ENCODE measurements at places on chromosomes 6 and 20.

DNA sequence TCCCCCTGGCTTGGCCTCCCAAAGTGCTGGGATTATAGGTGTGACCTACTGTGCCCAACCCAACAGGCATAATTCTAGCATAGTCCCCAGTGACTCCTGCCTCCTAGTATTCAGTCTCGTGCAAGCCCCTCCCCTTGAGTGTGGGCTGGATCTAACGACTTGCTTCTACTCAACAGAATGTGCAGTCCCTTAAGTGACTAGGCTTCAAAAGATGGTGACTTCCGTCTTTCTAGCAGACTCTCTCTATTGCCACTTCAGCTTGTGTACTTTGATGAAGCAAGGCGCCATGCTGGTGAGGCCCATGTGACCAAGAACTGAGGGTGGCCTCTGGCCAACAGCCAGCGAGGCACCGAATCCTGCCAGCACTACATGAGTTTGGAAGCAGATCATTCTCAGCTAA, 109.6 kb upstream of the TRAF3IP2 start:
- DNase-seq = no peak

DNA sequence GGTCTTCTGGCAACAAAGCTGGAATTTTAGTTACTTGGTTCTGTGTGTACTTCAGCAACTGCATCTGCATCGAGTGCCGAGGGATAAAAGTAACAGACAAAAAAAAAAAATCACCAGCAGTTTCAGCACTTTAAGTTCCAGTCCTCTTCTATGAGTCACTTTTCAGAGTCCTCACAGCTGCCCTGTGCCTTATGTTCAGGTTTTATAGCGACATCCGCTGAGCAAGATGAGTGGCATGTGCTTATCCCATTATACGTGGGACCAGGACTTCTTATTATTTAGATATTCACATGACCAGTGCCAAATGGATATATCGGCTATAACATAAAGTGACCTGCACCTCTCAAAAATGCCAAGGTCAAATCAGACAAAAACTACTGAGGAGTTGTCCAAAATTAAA, 242.9 kb downstream of the FOXA2 start:
- no peak for DNase-seq

DNA sequence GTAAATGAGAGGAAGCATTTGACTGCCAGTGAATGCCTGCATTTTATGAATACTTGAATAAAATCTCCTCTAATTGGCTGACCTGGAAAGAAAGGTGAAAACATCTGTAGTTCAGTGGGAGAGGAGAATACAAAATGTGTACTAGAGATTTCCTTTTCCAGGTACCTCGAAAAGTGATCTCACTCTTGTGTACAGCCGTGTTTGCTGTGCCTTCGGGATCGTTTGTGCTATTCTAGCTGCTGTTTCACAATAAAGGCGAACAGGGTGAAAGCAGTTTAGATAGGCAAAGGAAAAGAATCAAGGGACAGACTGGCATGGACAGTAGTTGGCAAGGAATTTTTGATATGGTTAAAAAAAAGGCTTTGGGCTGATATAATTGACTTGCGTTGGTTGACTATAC, 112.3 kb downstream of the ARID1B start:
- DNase-seq = no peak

GRCh38 chr6:37182736-37183590, 13.0 kb downstream of the PIM1 start:
- DNase-seq = no peak

GRCh38 chr6:163199371-163199770, 215.1 kb upstream of the QKI start:
- DNase-seq = no peak

- no peak for DNase-seq
Measured at GRCh38 chr6:87574237-87574804, 15.5 kb downstream of the RARS2 start.

DNA sequence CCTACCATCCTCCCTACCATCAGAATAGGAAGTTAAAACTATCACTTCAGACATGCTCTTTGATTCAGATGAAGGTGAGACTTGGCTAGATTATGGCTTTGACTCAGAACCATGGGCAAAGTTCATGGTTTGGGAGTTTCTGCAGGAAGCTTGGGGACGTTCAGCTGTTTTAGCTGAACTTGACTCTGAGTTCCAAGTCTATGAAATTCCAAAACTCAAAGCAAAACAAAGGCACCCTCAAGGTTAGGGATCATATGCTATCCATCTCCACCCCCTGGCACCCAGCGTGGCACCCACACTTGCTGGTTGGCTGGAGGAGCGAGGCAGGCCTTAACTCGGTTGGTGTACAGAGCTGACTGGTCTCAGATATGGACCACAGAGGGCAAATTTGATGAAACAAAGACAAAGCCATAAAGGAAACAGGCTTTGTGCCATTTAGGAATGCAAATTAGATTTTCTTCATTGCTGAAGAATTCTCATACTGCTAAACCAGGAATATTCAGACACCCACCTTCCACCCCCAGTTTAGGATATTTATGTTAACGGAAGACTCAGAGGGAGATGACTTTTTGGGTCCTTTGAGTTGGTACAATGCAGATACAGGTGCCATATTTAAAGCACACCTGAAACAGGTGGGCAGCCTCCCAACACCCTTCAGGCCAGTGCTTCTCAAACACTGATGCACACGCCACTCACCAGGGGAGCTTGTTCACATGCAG, 88.4 kb upstream of the SLC22A16 start:
- no peak for DNase-seq

GRCh38 chr6:123207967-123208510, 212.0 kb downstream of the CLVS2 start:
- no peak for DNase-seq

DNA sequence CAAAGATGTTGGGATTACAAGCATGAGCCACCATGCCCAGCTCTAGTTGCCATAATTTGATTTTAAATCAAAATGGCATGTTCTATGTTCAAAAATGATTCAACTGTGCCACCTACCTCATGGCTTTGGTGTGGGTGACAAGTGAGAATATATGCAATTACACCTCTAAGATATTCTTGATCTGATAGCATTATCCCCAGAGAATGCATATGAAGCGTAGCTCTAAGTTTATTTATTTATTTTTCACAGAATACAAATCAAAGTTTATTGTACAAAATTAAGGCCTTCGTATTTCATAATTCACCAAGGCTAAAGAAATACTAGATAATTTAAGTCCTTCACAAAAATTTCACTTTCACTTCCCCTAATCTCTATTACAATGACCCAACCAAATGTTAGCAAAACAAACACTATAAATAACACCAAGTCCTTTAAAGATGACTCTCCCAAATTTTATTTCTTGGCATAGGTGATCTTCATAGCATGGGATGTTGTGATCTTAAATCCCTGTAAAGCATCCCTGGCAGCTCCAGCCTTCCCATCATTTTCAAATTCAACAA, 205.9 kb upstream of the TAB2 start:
- DNase-seq = no peak

DNA sequence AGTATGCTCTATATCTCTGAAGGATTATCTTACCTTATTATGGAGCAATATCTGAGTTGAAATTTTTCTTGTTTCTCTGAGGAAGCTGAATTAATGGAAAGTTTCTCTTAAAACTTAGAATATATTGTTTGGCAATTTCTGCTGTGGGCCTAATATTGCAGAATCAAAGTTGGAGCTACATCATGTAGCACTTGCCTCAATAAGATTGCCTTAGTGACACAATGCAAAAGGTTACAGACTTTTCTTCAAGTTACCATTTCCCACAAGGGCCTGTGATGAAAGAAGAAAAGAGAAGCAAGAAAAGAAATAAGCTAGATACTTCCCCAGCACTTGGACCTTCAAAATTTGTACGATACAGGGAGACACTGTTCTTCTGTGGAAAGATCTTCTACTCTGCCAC, 151.2 kb downstream of the SOBP start:
- no peak for DNase-seq

DNA sequence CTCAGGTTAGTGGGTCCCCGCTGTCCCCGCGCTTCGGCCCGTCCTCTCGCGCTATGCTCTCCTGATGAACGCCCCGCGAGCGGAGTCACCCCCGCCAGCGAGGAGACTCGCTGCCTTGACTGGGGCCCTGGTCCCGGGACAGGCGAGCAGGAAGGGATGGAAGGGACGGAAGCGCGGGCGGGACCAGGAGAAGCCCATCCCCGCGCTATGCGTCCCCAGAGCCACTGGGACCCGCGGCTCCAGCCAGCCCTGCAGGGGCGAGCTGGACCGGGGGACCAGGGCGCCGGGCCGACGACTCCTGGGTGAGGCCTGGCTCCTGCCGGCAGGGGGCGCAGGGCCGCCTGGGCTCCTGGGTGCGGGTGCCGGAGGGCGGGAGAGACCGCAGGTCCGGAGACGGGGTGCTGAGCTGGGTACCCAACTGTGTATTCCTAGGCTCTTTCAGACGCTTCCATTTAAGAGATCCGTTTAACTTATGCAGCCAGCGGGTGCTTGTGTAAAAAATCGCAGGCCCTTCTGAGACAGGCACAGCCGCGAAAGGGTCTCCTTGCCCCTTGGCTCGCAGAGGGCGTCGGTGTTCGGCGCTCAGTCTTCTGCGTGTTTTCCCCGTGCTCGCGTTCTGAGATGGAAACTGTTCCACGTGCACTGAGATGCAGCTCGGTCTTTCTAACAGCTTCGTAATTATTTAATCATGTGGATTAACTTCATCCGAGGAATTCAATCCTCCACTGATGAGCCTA, 580 bp upstream of the SYCP2 start:
- DNase-seq = peak; percentile 46

DNA sequence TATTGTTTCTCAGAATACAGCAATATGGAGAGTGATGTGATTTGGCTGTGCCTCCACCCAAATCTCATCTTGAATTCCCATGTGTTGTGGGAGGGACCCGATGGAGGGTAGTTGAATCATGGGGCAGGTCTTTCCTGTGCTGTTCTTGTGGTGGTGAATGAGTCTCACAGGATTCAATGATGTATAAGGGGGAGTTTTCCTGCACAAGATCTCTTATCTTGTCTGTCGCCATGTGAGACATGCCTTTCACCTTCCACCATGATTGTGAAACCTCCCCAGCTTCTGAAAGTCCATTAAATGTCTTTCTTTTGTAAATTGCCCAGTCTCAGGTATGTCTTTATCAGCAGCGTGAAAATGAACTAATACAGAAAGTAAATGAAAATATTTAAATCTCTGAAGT, 234.8 kb upstream of the TENT5A start:
- DNase-seq = no peak

DNA sequence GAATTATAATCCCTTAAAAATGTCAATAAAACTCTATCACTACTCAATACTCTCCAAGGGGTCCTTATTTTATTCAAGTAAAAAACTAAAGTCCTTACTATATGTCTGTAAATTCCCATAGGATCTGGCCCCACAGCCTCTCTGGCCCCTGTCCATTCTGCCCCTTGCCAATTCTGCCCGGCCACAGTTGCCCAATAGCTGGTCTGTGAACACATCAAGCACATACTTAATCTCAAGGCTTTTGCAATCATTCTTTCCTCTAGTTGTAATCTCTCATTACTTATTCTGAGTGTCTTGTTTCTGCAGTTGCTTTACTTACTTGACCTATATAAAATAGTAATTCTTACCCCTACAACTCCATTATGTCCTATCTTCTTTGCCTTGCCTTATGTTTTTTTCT, 22.5 kb upstream of the GFRAL start:
- no peak for DNase-seq

GRCh38 chr20:43821795-43822194, 92.9 kb upstream of the TOX2 start:
- DNase-seq = no peak

- DNase-seq = no peak
Measured at GRCh38 chr6:70985156-70985555, 28.3 kb upstream of the B3GAT2 start.

GRCh38 chr6:111416529-111416928, 66.5 kb downstream of the REV3L start:
- peak; percentile 25 for DNase-seq

DNA sequence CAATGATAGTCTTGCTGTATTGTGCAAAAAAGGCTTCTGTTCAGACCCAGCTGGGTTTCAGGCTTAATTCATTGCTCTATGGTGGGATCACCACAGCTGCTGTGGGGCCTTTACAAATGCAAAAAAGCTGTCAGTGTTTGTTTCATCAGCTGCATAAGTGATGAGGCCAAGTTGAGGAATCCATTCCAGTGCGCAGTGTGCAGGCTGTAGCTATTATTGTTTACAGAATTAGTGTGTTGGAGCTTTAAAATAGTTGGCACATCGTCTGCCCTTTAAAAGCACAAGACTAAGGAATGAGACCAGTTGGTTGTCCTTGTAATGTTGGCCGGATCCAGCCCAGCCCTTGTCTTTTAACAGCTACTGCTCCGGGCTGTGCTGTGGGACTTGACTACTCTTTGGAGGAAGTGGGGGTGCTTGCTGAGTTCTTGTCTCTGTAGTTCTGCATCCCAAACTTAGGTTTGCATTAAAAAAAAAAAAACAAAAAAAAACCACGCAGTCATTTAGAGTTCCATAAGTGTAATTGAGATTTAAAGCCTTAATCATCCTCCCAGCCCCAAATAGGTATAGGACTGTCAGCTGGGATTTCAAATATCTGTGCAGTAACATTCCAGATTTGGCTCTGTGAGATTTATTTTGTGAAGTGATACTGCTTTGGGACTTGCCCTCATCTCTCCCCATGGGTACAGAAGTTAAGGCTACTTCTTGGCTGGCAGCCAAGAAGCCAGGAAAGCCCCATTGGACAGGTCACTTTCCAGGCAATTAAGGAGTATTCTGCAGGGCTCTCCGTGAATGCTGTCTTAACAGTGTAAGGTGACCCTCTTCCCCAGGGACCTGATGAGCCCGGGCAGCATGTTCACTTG, 19.3 kb downstream of the JARID2 start:
- peak; percentile 48 for DNase-seq

DNA sequence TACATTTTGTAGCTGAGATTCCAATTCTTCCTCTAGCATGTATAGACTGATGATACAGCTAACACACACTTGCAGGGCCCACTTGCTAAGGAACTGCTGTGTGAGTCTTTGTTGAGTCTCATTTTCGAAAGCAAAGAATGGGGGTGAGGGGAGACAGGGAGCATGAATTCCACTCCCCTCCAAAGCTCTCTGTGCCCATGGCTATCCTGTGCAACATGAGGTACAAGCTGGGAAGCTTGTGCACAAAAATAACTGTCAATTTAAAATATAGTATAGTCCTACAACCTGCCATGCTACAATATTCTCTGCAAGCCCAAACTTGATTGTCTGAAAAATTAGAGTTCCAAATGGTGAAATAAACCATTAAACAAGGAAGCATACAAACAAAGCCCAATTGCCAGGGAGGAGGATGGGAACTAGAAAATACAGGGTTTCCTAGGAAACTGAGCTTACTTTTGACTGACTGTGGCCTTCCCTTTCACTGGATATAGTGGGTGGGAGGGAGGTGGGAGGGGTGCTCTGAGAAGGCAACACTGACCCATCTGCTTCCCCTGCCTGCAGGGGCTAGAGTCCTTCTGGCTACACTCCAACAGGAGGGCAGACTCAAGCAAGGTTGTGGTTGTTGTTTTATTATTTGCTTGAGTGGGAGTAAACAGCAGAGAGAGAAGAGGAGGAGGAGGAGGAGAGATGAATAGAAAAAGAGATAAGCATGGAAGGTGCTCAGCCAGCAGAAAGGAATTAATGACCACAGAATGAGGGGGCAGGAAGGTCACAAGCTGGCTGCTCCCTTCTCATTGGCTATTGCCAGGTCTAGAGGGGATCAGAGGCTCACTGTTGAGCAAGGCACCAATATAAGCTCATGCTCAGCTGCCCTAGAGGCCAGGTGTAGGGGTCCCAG, 84.6 kb downstream of the FYN start:
- DNase-seq = no peak

GRCh38 chr6:25014791-25015560, 79.2 kb upstream of the RIPOR2 start:
- DNase-seq = peak; percentile 34

Measured in HCEC 1CT (cell line).